ENCODE measurements at places on chromosomes 1 and 21.
A peak's percentile ranks its signal among the peaks of the same experiment; 100 is the strongest.

- DNase-seq, result no peak
Observed at GRCh38 chr1:197769287-197769686, 6.0 kb downstream of the DENND1B start.

GRCh38 chr21:37769656-37770055, 146.6 kb downstream of the KCNJ6 start:
- no peak for DNase-seq

- DNase-seq, result no peak
Observed at GRCh38 chr1:27589841-27590426, 14.0 kb downstream of the AHDC1 start.

GRCh38 chr1:48645883-48646282, 130.8 kb downstream of the BEND5 start:
- DNase-seq, result no peak

- no peak for DNase-seq
Observed at GRCh38 chr1:171138980-171139379, 46.1 kb upstream of the FMO2 start.

DNA sequence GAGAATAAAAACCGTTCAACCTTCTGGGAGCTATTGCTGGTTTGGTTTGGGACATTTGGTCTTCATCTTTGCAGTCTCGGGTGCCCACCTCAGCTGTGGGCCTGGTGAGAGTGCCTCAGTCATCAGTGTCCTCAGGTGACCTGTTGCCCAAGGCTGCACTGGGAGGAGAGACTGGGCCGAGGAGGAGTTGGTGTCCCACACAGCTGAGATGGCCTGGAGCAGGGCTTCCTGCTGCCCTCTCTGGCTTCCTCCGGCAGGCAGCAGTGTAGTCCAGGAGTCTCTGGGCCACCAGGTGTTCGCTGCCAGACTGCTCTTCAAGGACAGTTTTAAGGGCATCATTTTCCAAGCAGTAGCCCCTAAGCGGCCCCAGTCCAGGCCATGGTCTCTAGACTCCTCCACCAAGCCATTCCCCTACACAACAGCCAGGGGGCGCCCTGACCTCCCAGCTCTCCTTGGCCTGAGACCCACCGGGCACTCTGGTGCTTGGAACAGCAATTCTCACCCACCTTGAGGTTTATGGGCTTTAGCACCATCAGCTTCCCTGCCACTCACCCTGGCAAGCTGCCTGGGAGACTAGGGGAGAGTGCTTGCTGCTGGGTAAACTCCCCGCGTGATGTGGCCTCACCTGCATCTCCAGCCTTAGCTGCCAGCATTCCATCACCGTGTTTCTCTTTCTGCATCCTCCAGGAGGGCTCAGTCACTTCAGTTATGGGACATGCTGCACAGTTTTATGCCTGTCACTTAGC, 9.1 kb upstream of the SYTL1 start:
- DNase-seq, result peak; percentile 72

DNA sequence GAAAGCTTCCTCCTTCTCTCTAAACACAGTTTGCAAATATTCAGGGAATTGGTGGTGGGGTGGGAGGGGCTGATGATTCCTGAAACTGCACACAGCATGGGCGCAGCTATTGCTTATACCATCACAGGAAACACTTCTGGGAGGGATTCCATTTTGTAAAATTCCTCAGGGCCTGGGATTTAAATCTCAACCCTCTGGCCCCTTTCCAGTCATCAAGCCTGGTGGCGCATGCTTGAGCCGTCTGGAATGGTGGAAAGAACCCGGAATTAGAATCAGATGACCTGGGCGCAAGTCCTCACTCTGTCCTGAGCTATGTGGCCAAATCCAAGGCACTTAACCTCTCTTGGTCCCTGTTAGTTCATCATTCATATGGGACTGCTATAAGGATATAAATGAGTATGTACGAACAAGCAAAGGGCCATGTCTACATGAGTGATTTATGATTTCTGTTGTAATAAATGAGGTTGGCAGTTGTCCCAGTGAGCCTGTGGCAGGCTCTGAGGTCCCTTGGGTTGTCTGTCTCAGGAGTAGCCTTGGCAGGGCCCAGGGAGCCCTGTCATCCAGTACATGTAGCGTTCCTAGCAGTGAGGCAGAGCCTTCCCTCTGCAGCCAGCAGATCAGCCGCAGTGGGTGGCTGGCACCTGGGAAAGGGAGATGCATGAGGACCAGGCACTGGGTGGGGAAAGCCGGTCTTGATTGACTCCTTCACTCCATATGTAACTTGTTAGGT, 72.0 kb downstream of the MAN1C1 start:
- DNase-seq, result no peak

GRCh38 chr1:19635646-19636045, 8.5 kb upstream of the NBL1 start:
- no peak for DNase-seq

GRCh38 chr1:226871636-226872327, 1.4 kb downstream of the PSEN2 start:
- no peak for DNase-seq

DNA sequence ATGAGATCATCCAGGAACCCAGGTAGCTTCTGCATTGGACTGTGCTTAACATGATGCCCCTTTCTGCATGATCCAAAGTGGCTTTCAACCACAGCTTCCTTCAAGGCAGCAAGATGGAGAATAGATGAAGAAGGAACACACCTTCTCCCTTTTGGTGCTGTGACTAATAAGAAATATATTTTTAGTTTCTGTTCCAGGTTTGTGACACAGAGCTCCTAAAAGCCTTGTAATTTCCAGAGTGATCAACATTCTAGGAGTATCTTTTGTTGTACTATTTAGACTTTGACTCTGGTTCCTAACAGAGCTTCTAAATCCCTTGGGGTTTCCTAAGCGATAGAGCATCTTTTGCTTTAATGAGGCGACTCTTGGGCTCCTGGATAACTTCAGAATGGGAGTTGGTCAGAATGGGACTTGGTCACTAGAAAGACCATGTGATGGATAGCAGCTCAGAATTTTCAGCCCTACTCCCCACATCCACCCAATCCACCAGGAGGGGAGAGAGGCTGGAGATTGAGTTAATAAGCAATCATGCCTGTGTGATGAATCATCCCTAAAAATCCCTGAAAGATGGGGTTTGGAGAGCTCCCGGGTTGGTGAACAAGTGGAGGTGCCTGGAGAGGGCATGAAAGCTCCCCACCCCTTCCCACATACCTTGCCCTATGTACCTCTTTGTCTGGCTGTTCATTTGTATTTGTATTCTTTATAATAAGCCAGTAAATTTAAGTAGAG, 134.8 kb downstream of the FGGY start:
- no peak for DNase-seq

GRCh38 chr1:51240084-51240483, 4.0 kb downstream of the RNF11 start:
- DNase-seq, result no peak

DNA sequence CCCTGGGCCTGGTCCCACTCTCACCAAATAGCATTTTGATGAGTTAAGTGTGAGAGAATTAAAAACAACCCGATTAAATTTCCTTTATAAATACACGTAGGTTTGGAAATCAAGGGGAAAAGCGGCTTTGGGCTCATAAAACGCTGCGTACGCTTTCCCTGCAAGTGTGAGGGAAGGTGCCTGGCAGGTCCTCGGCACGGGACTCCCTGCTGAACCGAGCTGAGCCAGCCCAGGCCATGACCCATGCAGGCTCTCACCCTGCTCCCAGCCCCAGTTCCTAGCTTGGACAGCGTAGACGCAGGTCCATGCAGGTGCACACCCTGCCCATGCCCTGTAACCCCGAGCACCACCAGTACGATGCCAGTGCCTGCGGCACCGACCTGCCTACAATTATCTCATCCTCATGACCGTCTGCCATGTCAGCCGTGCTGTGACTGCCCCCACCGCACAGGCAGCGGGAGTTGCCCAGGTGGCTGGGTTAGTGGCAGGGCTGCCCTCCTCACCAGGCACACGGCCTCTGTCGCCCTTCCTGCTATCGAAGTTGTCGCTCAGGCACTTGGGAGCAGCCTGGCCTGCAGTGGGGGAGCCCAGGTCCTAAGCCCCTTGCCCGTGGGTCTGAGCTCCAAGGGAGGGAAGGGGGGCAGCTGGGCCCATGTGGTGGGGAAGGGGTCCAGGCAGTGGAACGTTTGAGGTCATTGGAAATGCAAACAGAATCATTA, 41.0 kb upstream of the ACTRT2 start:
- DNase-seq, result no peak

GRCh38 chr21:42012344-42012743, 2.2 kb upstream of the ZBTB21 start:
- no peak for DNase-seq

GRCh38 chr1:46102769-46103476, 29.5 kb downstream of the PIK3R3 start:
- DNase-seq, result peak; percentile 22

- no peak for DNase-seq
Observed at GRCh38 chr1:24859063-24860010, 70.7 kb downstream of the RUNX3 start.

- peak; percentile 14 for DNase-seq
Observed at GRCh38 chr1:247528812-247529474, 7.3 kb downstream of the OR2C3 start.

- DNase-seq, result peak; percentile 72
Observed at GRCh38 chr1:204493984-204494280, 673 bp downstream of the PIK3C2B start.

- DNase-seq, result peak; percentile 41
Observed at GRCh38 chr21:31235671-31236450, 108.2 kb downstream of the TIAM1 start.

DNA sequence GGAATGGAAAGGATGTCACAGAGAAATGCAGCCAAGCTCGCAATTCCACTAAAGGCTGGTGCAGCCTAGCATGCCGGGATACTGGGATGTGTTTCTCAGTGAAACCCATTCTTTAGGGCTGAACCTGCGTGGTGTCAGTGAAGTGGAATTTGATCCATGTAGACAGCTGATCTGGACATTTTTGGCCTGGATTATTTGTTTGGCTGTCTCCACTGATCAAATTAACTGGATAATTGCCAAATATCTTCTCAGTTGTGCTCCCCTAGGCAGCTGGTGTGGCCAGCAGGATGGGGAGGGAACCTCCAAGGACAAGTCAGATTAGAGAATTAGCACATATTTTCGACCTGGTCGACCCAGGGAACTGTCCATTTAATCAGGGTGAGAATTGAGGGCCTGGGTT, 318.4 kb downstream of the RPS6KC1 start:
- no peak for DNase-seq

DNA sequence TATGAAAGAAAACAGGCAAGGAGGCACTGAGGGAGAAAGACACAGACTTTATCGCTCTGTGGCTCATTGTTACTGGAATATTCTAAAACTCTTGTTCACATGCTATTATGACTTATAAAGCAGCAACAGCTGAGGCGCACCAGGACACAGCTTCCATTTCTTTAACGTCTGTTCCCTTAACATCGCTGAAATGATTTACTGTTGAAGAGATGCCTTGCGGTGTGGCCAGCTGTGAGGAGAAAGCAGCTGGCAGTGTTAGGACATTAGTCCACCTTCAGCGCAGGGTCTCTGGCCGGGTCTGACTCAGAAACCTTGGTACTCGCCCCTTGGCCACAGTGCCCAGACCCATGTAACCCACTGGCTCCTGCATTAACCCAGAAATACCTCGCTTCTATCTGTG, 3.1 kb upstream of the PER3 start:
- no peak for DNase-seq

GRCh38 chr1:151478923-151479322, 19.6 kb upstream of the POGZ start:
- no peak for DNase-seq

GRCh38 chr21:26098772-26099397, 71.7 kb downstream of the APP start:
- DNase-seq, result no peak

DNA sequence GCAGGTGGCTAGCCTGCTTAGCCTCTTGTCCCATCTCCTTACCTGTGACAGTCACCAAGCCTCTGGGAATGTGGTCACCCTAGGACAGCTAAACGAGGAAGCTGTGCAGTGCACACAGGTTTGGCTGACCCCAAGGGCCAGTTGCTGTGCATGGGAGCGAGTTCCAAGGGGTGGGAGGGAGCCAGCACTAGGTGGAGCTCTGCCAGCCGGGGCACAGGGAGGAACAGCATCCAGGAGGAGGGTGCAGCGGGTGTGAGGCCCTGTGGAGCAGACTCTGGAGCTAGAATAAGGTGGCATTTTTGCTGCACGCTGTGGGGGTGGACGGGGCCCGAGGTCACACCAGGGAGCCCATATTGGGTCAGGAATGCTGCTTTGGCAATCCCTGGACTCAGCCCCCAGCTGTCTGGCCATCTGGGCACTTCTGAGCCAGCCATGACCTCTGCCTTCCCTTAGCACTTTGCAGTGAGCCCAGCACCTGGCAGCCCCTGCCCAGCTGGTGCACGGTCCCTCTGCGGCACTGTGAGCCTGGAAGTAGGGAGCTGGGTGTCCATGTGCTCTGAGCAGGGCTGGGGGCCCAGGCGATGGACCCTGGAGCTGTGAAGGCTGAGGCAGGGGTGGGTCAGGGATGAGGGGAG, 8.7 kb downstream of the PDXK start:
- no peak for DNase-seq

- DNase-seq, result no peak
Observed at GRCh38 chr1:177517546-177517945, 346.8 kb downstream of the BRINP2 start.

- DNase-seq, result no peak
Observed at GRCh38 chr1:204574865-204575163, 58.6 kb downstream of the MDM4 start.

- DNase-seq, result no peak
Observed at GRCh38 chr1:61520401-61520800, 204.5 kb downstream of the TM2D1 start.

GRCh38 chr1:5998051-5998905, 6.1 kb upstream of the NPHP4 start:
- DNase-seq, result no peak

- no peak for DNase-seq
Observed at GRCh38 chr1:212225871-212226302, 59.3 kb upstream of the PPP2R5A start.

Data from activated CD4-positive, alpha-beta T cell treated with anti-CD3 and anti-CD28 coated beads for 36 hours (primary cell).